ENCODE measurements at places on chromosomes 13 and 19. TPM values are rescaled to one million over a fixed set of nuclear protein-coding genes. Genes with fewer than 3 reads are reported as not detected.

Gene LAIR2
- total RNA-seq, result 35.0 TPM

DNA sequence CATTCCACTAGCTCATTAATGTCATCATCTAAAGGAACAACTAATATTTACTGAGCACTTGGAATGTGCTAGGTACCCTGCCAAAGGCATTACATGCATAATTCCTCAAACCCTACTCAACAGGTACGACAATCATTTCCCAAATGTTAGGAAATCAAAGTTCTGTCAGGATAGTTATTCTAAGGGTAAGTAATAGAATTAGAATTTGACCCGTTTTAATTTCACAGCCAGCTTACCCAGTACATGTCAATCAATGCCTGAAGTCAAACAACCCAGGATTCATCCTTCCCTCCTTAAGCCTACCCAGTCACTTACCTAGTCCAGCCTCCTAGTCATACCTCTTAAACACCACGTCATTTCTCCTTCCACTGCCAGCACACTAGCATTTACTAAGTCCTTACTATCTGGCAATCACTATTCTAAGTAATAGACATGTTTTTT, 2.4 kb downstream of the LNX2 start:
- no peak for DNase-seq

Gene FAM124A
- total RNA-seq, result 0.82 TPM

Gene TUBB4A
- 2.8 TPM for total RNA-seq

DNA sequence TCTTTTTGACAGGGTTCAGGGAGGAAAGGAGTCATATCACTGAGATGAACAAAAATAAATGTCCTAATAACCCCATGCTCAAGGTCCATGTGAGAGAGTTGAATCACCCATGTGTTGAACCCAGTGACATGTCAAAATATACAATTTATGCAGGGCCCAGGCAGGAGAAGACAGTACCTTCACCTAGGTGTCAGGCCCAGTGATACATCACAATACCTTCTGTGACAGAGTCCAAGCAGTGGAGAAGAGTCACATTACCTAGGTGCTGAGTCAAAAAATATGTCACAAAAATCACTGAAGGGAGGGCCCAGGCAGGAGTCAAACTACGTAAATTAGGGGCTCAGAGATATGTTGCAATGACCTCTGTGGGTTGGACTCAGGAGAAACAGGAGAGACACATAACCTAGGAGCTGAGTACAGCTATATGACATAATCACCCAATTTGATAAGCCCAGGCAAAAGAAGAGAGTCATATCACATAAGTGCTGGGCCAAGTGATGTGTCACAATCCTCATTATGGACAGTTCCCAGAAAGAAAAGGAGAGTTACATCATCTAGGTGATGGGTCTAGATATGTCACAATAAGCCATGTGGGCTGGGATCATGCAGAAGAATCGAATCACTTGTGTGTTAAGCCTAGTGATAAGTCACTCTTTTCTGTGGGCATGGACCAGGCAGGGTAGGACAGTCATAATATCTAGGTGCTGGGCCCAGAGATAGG, 13.8 kb upstream of the ZNF724 start:
- DNase-seq, result no peak

DNA sequence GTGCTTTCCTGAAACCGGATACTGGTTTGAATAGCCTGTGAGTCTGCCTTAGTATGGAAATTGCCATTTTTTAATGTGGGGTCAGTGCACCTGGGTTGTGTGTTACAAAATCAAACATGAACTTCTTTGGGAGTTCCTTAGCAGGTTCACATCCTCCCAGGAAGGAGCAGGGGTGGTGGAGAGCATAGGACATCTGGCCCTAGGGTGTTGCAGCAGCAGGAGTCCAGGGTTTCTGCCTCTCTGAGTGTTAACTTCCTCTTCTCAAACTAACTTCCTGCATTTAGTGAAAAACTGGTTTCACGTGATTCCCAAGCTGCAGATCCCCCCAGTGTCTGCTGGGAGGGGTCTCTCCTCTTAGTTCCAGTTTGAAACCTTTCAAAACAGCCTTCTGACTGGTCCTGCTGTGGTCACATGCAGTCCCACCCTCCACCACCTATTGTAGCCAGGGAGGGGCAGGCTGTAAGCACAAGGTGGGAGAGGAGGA, 7.2 kb downstream of the RNASEH2B start:
- DNase-seq, result peak; percentile 67
